ENCODE measurements at places on chromosomes 1 and 21.

GRCh38 chr1:160731990-160732389, 7.1 kb upstream of the SLAMF7 start:
- DNase-seq, result no peak

GRCh38 chr1:13983393-13983792, 283.4 kb downstream of the PRDM2 start:
- DNase-seq, result no peak

GRCh38 chr21:38355992-38356781, 99.4 kb downstream of the KCNJ15 start:
- DNase-seq, result peak; percentile 48

GRCh38 chr1:85815906-85816305, 107.7 kb upstream of the ZNHIT6 start:
- DNase-seq, result no peak

GRCh38 chr1:92461364-92462097, 25.2 kb downstream of the GFI1 start:
- DNase-seq, result no peak

DNA sequence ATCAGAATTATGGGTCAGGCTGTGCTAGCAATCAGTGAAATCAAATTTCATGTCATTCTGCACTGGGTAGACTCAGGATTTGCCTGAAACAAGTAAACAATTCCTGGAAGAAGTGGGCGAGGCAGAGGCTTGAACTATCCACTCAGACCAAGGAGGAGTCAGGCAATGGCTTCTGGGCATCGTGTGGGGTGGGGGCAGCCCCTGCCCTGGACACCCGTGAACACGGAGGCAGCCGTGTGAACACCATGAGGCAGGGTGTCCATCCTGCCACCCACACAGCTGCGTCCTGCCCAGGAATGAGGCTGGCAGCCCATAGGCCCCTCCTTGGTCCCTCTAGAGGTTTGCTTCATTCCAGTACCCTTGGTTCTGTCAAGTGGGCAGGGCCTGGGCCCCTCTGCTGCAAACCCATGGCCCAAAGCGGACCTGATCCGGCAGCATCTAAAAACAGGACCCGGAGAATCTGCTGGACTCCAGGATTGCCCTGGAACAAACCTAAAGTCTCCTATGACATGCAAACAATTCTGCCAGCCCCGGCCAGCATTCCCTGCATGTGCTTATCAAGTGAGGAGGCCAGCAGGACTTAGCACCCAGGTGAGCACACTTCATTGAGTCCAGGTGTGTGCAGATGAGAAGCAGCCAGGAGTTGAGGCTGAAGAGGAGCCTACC, 69.5 kb downstream of the PDE9A start:
- no peak for DNase-seq

DNA sequence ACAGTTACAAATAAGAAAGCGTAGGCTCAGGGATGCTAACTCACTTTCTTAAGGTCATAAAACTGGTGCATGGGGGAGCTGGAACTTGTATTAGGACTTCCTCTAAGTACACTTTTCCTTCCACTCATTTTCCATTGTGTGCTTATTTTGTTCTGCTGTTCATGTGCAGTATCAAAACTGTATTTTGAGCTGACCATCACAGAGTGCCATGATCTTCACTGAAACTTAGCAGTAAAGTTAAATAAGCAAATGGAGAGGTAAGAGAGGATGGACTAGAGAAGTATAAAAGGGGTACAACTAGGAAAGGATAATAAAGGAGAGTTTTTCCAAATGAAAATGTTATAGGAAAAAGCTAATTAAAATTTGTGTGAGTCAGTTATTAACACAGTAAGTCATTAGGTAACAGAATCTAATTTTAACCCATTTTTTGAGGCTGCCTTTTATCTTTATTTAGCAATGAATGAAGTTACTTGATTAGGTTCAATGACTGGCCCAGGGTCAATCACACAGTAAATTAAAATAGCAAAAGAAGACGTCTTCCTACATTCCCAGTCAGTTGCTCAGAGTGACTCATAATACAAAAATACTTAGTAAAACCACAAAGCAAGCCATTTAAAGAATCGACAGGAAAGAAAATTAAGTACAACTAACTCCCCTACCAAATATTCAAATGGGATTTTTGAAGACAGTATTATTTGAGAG, 165.8 kb upstream of the C1orf105 start:
- DNase-seq, result no peak

- no peak for DNase-seq
Observed at GRCh38 chr1:216826214-216826613, 103.0 kb upstream of the ESRRG start.

DNA sequence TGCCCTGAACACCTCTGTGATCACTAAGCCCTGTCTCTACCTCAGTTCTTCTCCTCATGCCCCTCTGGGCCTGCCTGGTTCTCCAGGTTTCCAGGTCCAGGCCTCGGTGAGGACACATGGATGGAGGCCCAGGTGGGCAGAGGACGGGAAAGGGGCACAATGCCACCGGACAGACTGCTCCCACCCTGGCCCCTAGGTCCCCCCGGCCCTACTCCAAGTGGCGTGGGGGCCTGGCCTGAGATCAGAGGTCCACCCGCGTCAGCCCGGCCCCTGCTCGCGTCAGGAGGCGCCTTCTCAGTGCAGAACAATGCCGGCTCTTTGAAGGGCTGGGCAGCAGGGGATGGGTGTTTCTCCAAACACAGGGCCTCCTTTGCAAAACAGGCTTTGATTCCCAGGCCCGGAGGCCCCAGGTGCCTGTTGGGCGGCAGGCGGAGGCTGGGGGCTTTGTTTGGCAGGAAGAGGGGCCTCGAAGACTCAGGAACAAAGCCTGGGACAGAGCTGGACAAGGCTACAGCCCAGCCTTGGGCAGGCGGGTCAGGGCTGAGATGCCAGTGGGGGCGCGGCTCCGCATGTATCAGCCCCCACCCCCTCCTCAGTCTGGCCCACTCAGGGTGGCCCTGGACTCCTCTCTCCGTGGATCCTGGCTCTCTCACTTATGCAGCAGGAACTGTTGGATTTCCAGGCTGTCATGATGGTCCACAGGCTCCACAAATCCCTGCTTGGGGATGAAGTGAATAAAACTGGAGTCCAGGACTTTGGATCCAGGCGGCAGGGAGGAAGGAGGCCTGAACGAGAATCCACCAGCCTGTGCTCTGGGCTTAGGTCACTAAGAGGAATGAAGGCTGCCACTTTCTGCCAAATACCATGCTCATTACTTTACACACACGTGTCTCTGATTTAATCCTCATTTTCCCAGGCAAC, 77.4 kb upstream of the SLC2A1 start:
- DNase-seq, result no peak

GRCh38 chr1:203291201-203292096, 13.9 kb upstream of the BTG2 start:
- no peak for DNase-seq

- no peak for DNase-seq
Observed at GRCh38 chr1:243980071-243980470, 71.0 kb upstream of the ZBTB18 start.

- no peak for DNase-seq
Observed at GRCh38 chr21:42234464-42235241, 15.7 kb downstream of the ABCG1 start.

DNA sequence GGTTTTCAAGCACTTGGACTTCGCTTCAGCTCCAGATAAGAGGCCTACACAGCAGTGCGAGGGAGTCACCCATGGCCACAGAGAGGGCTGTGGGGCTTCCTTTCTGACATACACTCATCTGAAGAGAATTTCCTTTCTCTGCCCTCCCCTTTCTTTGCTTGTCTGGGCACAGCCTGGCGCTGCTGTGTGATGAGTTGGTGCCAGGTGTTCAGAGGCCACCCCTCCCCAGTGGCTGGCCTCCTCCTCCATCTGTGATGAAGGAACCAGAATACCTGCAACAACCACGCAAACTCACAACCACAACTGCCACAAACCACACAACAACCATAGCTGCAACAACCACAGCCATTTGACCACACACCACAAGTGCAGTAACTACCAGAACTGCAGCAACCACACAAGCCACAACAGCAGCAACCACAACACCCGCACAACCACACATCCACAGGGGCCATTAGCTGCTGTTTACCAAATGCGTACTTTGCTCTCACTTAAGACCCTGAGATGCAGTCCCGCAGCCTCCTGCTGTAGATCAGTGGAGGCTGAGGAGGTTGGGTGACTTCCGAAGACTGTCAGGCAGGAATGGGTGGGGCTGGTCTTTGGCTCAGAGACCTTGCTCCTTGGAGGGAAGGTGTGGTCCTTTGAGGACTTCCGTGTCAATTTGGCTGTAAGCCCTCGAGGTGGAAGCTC, 71.1 kb downstream of the IER5 start:
- DNase-seq, result no peak

DNA sequence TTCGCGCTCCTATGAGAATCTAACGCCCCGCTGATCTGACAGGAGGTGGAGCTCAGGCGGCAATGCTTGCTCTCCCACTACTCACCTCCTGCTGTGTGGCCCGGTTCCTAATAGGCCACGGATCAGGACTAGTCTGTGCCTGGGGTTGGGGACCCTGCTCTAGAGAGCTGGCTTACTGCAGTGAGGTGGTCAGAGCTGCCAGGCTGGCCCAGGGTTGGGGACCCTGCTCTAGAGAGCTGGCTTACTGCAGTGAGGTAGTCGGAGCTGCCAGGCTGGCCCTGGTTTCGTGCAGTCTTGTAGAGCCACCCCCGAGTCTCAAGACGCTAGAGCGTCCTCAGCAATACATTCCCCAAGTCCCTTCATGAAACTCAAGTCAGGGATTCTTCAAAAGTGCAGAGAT, 27.5 kb downstream of the SLC37A1 start:
- DNase-seq, result no peak

DNA sequence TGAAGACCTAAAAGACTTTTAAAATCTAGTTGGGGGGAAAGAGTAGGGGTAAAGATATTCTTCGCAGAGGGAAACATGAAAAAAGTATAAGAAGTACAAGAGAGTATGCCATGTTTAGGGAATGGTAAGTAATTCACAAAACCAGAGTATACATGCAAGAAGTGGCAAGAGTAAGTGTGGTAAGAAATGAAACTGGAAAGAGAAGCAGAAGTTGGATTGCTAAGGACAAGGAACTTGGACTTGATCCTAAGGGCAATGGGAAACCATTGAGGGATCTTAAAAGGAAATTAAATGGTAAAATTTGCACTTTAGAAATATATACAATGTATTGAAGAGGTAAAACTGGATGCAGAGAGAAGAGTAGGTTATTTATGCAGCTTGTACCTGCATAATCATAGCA, 9.2 kb upstream of the ZNF644 start:
- no peak for DNase-seq

DNA sequence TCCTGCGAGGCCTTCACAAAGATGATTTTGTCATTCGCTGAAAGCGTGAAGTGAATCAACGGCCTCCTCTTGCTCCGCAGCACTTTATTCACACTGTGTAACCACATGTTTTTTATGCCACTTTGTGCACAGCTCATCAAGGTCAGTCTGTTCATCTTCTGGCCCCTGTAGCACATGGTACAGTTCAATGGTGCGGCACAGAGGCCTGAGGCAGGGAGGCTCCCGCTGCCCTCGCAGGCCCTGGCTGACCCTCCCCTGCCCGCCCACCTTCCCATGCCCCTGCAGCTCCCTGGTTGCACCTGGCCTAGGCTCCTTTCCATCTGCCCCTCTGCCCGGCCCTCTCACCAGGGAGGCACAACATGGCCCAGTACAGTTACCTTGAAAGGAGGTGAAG, 87.5 kb downstream of the CD247 start:
- DNase-seq, result no peak

- DNase-seq, result no peak
Observed at GRCh38 chr1:62318320-62318755, 896 bp downstream of the KANK4 start.

DNA sequence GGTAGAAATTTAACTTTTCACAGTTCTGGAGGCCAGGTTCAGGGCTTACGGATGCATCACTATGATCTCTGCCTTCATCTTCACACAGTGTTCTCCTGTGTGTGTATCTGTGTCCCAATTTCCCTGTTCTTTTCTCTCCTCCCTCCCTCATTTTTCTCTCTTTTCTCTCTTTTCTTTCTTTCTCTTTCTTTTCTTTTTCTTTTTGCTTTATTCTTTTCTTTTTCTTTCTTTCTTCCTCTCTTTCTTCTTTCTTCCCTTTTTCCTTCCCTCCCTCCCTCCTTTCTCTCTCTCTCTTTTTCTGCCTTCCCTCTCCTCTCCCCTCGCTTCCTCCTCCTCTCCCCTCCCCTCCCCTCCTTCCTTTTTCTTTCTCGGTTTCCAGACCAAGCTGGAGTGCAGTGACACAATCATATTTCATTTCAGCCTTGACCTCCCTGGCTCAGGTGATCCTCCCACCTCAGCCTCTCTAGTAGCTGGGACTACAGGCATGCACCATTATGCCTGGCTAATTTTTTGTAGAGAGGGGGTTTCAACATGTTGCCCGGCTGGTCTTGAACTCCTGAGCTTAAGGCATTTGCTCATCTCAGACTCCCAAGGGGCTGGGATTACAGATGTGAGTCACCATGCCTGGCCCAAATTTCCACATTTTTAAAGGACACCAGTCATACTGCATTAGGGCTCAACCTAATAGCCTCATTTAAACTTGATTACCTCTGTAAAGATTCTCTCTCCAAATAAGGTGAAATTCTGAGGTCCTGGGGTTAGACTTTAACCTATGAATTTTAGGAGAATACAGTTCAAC, 115.9 kb downstream of the HUNK start:
- no peak for DNase-seq

- DNase-seq, result no peak
Observed at GRCh38 chr1:160567858-160568682, 11.2 kb downstream of the CD84 start.

DNA sequence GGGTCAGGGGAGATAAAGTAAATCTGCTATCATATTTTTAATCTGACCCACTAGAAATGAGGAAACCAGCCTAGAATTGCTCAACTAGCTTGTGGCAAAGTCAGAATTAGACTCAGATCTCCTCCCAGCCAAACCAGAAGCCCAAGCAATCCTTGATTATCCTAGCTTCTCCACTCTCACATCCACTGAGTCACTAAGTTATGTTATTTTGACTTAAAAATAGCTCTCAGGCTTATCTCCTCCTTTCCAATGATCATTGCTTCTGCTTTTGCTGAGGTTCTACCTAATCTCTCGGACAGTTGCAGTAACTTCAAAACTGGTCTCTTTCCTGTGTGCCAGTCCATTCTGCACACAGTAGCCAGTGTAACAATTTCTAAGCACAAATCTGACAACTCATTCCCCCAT, 22.9 kb downstream of the OVAAL start:
- DNase-seq, result no peak

GRCh38 chr1:211631168-211631567, 44.3 kb downstream of the NEK2 start:
- no peak for DNase-seq

DNA sequence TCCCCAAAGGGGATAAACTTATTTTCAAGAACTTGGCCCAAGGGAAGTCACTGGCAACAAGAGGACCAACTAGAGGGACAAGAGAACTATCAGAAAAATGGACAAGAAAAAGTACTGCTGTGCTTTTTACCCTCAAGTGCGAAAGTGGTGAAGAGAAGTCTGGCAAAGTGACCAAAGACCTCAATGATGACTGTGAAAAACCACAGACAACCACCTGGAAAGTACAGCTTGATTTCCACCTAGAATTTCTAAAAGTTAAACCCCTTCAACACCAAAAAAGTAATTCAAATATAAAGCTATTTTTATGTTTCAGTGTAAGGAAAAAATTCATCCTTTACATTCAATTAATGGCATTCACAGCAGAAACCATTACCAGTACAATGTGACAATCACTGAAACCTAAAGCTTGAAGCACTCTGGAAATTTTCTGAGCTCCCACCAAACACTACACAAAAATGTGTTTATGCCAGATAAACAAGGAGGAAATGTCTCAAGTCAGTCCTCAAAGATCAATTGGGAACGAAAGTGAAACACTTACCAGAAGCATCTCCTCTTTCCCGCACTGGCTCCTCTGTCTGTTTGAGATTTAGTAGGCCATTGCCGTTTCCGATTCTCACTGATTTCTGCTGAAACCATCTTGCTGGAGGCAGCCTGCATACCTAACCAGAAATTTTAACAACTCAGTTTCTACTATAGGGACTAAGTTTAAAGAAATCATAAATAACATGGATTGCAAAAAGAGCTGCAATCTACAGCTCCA, 8.3 kb downstream of the SDE2 start:
- DNase-seq, result no peak
